ENCODE measurements at places on chromosomes 13 and 19.

- DNase-seq = no peak
Observed at GRCh38 chr13:45788011-45788410, 63.5 kb downstream of the SIAH3 start.

DNA sequence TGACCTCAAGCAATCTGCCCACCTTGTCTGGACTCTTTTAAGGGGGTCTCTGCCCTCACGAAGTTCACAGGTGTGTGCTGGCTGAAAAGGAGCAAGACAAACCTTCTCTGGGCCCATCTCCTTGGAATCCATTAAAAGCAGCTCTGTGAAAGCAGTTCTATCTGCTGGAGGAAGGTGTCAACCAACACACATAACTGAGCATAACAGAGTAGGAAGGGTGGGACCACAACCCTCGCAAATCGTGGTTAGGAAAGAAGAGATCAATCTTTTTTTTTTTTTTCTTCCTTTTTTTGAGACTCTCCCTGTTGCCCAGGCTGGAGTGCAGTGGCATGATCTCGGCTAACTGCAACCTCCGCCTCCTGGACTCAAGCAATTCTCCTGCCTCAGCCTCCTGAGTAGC is 1.4 kb downstream of the SUGP2 start:
- no peak for DNase-seq

- no peak for DNase-seq
Observed at GRCh38 chr13:32676242-32676641, 90.0 kb downstream of the PDS5B start.

- DNase-seq = peak; percentile 47
Observed at GRCh38 chr19:42420055-42420544, 7.1 kb downstream of the LIPE start.

DNA sequence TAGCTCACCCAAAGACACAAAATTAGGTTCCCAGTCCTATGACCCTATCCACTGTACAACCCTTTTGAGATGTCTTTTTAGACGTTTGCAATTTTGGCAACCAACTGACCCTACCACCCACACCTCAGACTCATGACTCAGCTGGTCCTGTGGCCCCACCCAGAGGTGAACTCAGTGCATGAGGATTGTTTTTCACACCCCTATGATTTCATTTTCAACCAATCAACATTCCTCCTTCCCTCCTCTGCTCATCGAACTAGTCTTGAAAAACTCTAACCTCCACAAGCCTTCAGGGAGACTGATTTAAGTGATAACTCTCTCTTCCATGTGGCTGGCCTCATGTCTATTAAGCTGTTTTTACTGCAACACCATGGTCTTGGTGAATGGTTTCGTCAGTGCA is 350.7 kb downstream of the UQCRFS1 start:
- DNase-seq = no peak

GRCh38 chr13:50220938-50221337 is 205.7 kb downstream of the KCNRG start:
- no peak for DNase-seq

DNA sequence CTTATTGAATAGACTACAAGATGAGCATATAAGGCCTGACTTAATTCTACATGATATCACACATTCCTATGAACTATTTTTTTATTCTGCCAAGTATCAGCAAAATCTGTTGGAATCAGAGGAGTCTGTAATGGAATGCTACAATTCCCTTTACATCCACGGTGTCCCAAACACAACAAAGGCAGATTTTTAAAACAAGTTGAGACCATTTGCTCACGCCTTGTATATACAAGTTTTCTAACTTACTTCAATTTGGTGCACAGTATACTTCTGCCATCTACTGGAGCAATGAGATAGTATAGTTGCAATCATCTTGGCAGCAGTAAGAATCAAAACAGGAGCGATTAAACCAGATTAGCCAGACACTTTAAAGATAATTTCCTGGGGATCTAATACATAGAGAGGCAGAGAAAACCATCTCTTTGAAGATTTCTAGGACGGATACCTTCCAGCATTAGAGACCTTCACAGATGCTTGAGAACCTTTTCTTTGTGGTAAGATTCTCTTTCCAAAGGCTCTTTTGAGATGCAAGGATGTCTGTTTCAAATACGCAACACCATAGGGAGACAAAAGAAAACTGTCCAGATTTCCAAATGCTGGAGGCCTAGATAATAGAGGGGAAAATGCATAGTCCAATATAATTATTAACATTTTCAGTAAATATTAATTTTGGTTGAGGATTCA is 302.0 kb upstream of the MIR17HG start:
- DNase-seq = peak; percentile 29

GRCh38 chr13:80655778-80656511 is 315.0 kb upstream of the SPRY2 start:
- DNase-seq = no peak

DNA sequence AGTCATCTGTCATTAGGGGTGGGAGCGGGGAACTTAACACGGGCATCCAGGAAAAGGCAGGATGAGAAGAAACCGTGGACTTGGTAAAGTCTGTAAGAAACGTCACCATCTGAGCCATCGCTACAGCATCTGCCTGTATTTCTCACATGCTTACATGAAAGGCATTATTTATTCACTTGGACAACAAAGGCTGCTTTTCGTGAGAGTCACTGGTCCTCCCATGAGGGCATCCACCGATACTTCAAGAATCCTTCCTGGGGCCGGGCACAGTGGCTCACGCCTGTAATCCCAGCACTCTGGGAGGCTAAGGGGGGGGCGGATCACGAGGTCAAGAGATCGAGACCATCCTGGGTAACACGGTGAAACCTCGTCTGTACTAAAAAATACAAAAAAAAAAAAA is 16.1 kb downstream of the ZNF446 start:
- no peak for DNase-seq

GRCh38 chr13:51927129-51927528 is 65.4 kb downstream of the CCDC70 start:
- DNase-seq = no peak

GRCh38 chr19:11887611-11888531 is at the start of gene ZNF69:
Gene ZNF69, plus strand, starts transcription at chr19:11887782. Its CDS starts 142 bp downstream, at chr19:11887924.
- peak; percentile 79 for DNase-seq

DNA sequence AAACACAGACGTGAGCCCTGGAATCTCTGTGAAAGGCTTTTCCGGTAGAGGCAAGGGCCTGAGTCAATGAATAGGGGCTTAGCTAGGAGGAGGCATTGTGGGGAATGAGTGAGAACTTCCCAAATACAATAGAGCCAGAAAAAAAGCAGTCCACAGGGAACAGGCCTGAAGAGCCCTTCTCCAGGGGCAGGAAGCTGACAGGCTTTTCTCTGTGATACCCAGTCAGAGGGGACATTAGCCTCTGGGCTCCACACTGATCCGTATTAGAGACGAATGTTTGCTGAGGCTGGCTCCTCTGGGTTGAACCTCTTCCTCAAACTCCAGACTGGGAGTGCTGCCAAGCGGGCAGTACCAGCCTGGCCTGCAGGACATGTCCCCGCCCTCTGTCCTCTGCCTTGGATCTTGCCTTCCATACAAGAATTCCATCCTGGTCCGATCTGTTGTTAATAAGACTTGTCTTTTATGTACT is 2.3 kb downstream of the DHRS12 start:
- peak; percentile 54 for DNase-seq

DNA sequence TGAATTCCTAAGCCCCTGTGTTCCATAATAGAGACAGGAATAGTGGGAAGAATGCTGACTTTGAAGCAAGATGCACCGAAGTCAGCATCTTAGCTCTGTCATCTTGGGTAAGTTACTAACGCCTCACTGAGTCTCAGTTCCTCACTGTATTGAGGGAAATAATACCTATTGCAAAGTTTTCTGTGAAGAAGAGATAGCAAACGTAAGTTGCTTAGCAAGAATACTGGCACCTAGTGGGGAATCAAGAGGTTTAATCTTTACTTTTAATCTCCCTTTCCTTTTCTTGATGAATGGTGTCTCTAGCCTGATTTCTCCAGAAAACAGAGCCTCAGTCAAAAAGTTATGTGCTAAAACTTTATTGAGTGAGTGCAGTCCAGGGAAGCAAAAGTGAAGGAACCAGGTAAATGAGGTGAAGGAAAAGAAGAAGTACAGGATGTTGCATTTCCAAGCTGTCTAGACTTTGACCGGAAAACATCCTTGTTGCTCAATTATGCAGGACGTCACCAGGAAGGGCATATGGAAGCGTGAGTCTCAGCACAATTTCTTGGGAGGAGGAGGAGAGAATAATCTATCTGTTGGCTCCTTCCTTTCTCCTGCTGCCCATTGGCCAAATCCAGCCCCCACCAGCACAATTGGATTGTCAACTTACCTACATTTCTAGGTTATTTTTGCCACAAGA is 210.0 kb downstream of the B3GLCT start:
- DNase-seq = no peak

GRCh38 chr19:4557971-4558941 is 1.2 kb downstream of the SEMA6B start:
- DNase-seq = no peak

GRCh38 chr13:26095338-26095737 is 43.5 kb upstream of the SHISA2 start:
- no peak for DNase-seq

- no peak for DNase-seq
Observed at GRCh38 chr13:113762075-113762474, 3.0 kb downstream of the TMEM255B start.

- DNase-seq = no peak
Observed at GRCh38 chr13:41428155-41428554, 29.2 kb upstream of the RGCC start.

- DNase-seq = no peak
Observed at GRCh38 chr19:32068793-32069192, 276.6 kb upstream of the ZNF507 start.

DNA sequence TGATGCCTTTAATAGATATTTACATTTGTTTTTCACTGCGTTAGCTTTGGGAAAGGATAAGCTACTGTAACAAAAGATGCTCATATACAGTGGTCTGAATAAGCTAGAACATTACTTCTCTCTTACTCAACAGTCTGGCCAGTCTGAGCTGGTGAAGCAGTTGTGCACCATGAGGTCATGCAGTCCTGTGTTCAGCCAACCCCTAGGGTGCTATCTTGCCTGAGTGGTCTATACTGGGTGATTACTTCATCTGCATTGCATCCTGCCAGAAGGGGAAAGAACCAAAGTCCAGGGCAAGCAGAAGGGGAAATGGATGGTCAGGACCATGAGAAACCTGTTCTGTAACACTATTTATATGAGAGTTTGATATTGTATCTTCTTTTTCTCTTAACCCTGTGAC is 31.5 kb downstream of the ERCC5 start:
- no peak for DNase-seq

- no peak for DNase-seq
Observed at GRCh38 chr19:4849019-4849418, 17.5 kb upstream of the TICAM1 start.

DNA sequence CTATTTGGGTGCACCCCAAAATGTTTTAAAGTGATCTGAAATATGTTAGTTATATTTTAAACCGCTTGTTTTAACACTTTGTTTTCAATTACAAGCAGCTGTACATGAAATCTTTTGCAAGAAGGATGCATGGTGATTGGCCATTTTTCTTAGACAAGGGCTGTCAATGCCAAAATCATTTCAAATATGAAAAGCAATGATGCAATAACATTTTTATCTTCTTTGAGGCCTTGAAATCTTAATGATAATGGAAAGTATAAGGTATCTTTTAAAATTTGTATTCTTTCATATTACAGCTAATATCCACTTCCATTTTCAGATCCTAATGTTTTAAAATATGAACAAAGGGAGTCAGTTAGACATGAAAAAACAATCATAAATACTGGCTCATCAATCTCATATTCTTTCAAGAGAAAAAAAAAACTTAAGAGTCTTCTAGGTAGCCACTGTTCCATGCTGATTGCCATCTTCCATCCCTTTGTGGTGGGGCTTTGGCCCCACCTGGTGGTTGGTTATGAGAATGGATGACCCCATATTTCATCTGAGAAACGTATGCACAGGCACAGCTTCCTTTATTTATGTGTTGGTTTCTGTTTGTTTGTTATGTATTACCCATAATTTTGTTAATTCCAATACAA is 330.3 kb upstream of the MIR17HG start:
- peak; percentile 78 for DNase-seq

DNA sequence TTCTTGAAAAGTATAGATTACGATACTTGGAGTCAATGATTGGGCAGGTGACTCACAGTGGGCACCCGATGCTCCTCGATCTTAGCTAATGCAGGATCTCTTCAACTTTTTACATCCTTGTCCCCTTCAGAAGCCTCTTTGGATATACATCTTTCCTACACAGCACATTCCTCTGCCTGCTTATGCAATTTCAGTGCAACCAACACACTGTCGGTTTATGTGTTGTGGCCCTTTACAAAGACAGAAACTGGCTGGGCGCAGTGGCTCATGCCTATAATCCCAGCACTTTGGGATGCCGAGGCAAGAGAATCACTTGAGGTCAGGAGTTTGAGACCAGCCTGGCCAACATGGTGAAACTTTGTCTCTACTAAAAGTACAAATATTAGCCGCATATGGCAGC is 2.6 kb downstream of the GPR42 start:
- no peak for DNase-seq

- no peak for DNase-seq
Observed at GRCh38 chr13:83984793-83985192, 102.5 kb upstream of the SLITRK1 start.

GRCh38 chr13:21742096-21742495 is 71.2 kb downstream of the FGF9 start:
- no peak for DNase-seq

DNA sequence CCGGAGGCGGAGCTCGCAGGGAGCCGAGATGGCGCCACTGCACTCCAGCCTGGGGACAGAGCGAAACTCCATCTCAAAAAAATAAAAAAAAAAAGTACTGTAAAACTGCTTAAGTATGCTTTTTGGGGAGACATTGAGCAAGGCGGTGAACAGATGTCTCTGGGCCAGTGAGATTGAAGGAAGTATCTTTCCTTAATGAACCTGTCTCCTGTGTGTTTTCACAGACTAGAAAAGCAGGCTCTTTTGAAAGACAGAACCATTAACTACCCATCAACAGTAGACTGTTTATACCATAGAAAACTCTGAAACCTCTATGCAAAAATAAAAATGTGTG is 1.5 kb upstream of the ECH1 start:
- no peak for DNase-seq

DNA sequence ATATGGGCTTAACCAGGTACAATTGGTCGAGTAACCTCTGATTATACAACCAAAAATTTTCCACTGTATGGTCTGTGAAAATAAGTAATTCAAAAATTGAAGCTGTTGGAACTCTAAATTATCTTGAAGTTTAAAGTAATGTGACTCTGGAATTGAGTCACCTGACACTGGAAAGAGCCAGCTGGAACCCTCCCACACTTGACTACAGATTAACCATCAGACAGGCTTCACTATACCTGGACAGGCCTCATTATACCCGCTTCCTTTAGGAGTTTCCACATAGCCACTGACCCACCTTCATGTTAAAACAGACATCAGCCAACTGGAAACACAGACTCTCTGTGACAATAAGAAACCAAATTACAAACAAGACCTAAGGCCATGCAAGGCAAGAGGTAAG is 1.3 kb downstream of the ZNF433 start:
- no peak for DNase-seq

GRCh38 chr19:48543121-48543710 is 8.8 kb upstream of the SULT2B1 start:
- no peak for DNase-seq

DNA sequence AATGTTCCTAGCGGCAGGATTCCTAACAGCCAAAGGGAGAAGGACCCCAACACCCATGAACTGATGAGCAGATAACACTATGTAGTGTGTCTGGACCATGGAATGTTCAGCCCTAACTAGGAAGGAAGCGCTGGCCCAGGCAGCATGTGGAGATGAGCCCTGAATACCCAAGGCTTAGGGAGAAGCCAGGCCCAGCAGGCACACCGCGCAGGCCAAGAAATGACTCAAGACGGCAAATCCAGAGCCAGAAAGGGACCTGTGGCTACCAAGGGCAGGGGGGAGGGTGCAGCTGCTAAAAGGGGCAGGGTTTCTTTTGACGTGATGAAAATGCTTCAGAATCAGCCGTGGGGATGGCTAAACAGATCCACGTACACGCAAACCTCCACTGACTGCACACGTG is 20.7 kb upstream of the TINCR start:
- DNase-seq = no peak
